ENCODE measurements at places on chromosomes 16 and 17.

- no peak for DNase-seq
Measured at GRCh38 chr17:82598256-82599119, 49.8 kb downstream of the WDR45B start.

- no peak for DNase-seq
Measured at GRCh38 chr16:26505496-26505895, 561.2 kb upstream of the C16orf82 start.

DNA sequence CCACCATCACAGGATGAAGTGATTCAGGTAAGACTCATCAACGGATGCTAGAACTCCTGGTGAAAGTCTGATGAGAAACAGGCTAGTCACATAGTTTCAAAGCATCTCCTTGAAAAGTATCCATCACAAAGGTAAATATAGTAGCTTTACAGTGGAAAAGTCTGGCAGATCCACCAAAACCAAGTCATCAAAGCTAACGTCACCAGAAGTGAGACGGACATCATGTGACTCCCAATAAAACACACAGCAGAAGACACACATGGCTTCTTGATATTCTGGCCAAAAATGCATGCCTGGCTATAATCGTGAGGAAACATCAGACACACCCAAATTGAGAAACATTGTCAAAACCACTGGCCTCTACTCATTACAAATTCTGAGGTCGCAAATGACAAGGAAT is 17.9 kb upstream of the TRPV3 start:
- DNase-seq: no peak

DNA sequence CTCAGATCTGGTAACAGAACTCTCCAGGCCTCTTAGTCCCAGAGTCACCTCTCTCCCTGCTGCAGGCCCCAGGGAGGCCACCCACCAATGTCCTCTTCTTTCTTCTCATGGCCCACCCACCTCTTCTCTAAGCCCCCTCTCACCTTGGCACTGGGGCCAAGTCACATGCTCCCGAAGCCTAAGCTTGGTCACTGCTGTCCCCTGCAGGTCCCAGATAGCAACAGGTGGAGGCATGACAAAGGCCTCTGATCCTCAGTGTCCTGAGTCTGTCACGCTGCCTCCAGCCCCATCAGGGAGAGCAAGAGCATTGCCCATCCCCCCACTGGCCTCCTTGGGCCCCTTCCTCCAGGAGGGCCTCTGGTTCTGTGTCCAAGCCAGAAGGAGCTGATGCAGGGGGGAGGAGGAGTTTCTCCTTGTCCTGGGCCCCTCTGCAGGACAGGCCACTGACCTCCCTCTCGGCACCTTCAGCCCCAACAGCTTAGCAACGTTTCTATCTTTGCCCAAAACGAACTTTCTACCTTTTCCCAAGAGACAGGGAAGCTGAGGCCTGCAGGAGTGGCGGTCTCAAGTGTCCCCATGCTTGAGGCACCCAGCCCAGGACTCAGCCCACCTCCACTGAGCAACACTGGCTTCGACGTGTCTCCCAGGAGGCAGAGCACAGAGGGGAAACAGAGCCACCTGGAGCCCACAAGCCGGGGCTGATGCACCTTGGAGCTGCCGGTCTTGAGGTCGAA is 8.6 kb downstream of the P2RX1 start:
- no peak for DNase-seq

GRCh38 chr16:28504707-28505404 is 1.8 kb downstream of the IL27 start:
- DNase-seq: no peak
